ENCODE measurements at places on chromosomes 1 and 21.

DNA sequence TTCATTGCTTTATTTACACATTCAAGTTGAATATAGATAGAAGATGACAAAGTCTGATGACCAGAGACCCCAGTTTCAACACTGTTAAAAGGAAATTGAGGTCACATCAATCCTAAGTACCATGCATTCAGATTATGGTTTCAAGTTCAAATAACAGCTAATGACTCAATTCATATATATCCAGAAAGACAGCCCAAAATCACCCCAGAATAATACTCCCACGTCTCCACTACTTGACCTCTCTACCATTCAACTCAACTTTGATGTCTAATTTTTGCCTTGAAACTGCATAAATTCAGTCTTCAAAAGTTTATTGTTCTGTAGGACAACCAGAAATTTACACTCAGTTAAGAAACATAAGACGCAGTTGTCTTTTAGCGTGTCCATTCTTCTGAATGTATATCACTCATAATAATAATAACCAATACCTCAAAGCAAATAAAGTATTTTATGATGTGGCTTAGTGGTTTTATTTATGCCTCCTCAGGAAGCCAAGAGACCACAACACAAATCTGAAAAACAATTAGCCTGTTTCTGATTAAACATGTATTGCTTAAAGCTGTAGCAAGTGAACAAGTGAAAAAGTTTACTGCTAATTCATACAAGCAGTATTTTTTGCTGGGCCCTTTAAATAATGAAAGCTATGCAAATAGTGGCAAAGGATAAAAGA is 569.0 kb downstream of the LTN1 start:
- no peak for DNase-seq

DNA sequence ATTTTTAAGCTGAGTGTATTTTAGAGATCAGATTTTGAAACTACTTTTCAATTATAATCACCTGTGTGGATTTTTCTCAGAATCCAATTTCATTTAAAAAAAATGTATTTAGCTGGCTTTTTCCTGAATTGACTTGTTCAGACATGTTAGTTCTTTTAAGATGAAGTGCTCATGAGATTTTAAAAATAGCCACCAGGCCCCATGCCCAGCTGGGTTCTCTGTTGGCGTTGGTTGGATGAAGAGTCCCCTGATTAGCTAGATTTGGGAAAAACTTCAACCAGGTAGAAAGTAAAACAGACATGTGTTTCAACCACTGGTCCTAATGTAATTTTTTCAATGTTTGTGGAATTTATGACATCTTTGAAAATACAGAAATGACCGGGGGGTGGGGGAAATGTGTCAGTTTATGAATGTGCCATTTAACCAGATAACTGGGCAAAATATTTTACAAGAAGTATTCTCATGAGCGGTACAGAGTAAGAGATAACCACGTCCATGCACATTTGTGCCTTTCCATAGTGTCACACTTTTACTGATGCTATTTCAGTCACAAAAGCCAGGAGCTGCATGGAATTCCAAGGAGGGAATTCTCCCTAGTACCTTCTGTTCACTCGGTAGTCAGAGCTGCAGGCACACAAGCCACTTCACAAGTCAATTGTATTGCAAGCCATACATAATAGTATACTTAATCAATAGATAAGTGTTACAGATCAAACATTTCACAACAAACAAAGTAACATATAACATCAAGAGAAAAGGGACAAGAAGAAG is 51.1 kb downstream of the KCNK1 start:
- no peak for DNase-seq

DNA sequence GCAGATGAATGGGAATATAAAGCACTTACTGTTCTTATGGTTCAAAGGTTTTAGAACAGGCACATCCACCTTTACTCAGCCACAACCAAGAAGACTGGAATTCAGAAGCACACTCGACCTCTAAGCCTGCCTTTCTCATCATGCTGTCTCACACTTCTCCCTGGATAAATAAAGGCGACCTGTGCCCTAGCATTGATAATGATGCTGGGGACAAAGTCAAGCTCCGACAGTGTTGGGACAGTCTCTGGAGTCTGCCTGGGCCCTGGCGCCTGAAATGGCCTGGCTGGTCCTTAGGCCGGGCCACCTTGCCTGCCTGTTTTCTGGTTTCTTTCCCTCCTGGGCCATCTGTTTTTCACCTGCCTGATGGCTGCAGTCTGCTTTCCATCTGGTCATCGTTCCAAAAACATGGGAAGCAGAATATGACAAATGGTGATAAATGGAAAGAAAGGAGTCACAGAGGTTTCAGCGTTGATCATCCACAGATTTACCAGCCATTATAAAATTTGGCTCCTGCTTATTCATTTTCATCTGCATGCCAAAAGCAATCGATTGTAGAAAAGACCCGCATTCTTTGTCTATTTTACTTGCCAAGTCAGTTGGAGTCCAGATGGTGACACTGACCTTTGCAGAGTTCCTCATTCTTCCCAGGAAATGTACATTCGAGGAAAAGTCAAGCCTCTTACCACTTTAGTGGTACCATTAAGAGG is 91.2 kb upstream of the KCNJ15 start:
- DNase-seq = no peak

GRCh38 chr21:38790961-38791360 is 14.8 kb upstream of the ETS2 start:
- DNase-seq = no peak

- DNase-seq = no peak
Measured at GRCh38 chr1:212774584-212774983, 17.0 kb downstream of the NSL1 start.

DNA sequence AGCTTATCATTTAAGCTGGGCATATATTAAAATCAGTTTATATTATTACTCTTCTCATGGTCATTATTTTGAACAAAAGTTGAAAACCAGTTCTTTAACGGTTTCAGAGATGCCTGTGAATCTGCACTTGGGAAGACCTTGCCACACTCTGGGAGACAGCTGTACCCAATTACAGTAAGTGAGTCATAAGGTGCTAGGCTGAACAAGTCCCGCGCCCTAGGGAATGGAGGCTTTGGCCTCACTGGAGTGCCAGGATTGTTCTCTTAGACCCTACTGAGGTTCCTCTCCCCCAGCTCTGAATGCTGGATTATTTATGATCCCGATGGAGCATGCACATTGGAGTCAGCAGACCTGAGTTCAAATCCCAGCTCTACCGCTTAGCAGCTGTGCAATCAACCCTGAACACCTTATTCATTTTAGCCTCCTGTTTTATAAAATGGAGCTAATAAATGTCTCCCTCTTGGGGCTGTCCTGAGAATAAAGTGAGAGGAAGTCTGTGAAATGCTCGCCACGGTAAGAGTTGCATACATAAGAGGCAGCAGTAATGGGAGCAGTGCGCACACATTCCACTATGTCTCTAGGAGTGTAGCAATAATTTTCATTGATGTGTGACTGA is 266.2 kb downstream of the FOXD2 start:
- no peak for DNase-seq

- no peak for DNase-seq
Measured at GRCh38 chr1:181112071-181112929, 23.8 kb downstream of the IER5 start.

DNA sequence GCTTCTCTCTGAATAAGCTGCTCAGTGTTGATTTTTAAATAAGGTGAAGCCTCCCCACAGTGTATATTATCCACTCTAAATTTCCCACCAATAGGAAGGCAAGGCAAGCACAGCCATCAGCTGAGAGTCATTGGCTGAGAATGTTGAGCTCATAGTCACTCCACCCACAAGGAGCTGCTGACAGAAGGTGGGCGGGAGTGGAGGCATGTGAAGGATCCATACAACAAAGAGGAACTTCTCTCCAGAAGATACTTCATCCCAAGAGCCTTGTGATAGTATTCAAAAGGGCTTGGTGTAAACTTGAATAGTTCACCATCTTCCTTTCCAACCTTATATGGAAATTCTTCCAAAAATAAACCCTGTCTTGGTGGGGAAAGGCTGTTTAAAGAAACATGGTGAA is 42.8 kb downstream of the SAMD13 start:
- DNase-seq = no peak

GRCh38 chr1:111489604-111490003 is 13.8 kb downstream of the ADORA3 start:
- no peak for DNase-seq

- DNase-seq = no peak
Measured at GRCh38 chr1:225509770-225510169, 81.9 kb upstream of the LBR start.

GRCh38 chr1:16458831-16459230 is 18.3 kb downstream of the NECAP2 start:
- DNase-seq = no peak

DNA sequence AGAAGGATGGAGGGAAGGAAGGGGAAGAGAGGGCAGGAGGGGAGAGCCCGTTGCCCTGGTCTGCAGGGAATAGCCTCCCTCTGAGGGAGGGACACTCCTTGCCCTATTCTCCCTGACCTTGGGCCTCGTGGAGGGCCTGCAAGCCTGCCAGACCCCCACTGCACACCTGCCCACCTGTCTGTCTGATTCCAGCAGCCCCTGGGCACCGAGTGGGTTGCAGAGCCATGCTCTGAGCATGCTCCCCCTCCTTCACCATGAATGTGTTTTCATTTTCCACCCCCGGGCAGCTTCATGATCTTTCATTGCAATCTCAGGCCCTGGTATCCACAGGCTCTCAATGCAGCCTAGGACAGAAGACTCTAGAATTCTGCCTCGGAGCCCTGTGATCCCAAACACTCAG is 5.1 kb upstream of the NPHP4 start:
- no peak for DNase-seq

DNA sequence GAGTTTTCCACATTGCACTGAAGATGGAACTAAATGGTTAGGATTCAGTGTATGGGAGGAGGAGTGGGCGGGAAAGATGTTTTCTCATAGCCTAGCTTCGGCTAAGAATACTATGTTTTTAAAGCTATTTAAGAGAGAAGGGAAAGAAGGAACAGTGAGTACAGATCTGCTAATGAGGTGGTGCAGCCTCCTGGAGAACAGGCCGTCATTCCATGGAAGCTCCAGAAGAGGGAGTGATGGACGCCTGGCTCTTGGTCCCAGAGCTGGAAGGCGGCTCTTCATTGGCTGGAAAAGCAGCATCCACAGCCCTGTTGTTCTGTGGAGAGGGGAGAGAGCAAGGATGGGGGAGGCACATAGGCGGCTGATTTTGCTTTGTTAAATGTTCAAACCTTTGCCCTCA is 6.9 kb downstream of the CAMK1G start:
- no peak for DNase-seq

GRCh38 chr1:186577216-186577615 is 103.0 kb downstream of the PTGS2 start:
- DNase-seq = no peak
